GM13976 (cell line): ENCODE measurements at places on chromosomes 12 and 14.

DNA sequence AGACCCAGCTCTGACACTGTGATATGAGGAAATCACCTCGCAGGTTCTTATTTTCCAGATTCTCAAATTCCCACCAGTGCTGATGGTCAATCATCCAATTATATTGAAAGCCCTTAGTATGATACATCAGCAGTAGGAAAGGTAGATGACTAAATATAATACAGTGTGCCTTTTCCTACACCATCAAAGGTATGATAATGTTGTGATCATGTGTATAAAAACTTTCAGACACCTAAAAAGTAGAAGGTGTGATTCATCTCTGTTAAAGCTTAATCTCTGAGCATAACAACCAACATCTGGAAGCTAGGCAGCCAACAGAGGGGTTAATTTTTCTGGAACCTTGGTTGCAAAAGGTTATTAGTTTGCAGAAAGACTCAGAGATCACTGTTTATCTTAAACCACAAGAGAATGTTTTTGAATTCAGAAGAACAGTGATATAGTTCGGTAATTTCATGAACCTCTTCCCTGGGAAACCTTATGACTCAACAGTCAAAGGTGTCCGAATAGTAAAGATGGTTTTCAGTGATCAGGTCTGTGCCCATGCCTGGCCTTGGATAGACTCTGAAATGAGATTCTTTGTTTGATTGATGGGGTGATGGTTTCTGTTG, 122.5 kb downstream of the ETV6 start:
- no peak for DNase-seq

- no peak for DNase-seq
Observed at GRCh38 chr14:55133416-55133815, 4.4 kb downstream of the LGALS3 start.

DNA sequence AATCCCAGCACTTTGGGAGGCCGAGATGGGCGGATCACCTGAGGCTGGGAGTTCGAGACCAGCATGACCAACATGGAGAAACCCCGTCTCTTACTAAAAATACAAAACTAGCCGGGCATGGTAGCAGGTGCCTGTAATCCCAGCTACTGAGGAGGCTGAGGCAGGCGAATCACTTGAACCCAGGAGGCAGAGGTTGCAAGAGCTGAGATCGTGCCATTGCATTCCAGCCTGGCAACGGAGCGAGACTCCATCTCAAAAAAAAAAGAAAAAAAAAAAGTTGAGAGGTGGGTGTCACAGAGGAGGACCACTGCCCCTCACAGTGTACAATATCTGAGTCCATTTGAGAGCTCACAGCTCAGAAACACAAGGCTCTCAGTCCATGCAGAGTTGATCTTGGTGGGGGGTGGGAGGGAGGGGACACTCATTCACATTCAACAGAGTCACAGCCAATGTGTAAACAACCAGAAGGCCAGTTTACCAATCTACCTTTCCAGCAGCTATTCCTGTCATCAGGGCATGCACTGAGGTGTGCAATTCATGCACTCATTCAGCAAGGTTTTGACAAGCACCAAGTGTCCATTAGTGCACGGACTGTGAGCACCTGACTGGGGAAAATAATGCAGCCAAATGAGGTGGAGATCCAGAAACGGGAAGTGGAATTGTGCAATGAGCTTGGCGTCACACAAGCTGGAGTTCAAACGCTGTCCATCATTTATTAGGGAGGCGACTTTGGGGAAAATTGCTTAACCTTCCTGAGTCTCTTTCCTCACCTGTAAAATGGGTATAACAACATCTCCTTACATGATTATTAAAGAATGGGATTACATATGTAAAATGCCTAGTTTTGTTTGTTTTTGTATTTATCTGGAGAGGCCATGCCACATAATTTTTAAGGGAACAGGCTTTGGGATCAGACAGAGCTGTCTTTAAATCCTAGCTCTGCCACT, 4.4 kb upstream of the EIF5 start:
- no peak for DNase-seq

DNA sequence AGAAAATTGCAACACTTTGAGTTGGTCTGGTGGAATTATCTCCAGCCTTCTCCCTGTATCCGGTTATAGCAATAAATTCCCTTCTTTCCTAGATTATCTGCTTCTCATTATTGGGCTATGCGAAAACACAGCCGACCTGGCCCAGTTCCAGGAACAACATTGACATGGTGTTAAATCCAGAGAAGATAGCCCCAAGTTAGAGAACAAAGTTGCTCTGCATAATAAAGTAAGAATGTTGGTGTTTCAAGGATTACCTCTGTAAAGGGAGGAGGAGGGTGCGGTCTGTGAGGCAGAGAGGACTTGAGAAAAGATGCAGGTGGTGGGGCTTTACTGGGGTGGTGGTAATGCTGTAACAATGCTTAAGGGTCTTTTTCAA, 12.1 kb downstream of the TCL1A start:
- no peak for DNase-seq

DNA sequence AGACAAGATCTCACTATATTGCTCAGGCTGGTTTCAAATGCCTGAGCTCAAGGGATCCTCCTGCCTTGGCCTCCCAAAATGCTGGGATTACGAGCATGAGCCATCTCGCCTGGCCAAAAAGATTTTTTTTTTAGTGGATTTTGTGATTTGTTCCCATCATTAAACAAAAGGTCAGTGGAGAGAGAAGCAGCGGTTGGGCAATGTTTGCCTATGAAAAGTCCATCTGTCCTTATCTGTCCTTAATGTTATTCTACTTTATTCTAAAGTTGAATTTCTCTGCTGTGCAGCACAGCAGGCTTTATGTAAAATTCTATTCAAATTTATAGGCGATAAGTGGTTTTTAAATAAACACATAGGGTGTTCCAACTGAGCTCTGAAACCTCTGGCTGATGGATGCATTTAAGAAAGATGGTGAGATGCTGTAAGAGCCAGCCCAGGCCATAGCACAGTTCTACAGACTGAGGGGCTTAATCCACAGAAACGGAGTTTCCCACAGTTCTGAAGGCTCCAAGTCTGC, 18.8 kb downstream of the HCAR2 start:
- DNase-seq, result no peak

- DNase-seq, result peak; percentile 43
Observed at GRCh38 chr14:24051176-24051788, 527 bp upstream of the CARMIL3 start.

GRCh38 chr14:72471346-72471745, 422.6 kb downstream of the DPF3 start:
- no peak for DNase-seq

GRCh38 chr12:42568952-42569915, 20.3 kb downstream of the PRICKLE1 start:
- DNase-seq, result peak; percentile 38

DNA sequence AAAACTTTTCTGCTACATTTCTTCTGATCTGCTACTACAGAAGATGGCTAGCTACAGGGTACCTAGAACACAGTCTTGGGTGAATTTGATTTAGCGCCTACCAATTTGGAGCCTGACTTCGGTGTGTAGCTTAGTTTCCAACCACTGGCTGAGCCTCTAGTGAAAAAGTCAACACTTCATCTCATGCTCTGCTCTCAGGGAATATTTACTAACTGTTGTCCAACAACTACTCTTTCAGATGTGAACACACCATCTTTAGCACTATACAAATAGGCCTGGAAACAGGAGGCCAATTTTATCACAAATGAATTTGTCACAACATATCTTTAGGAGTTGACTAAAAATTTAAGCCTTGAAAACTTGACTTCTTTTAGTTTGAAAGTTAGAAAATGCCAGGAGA, 167.9 kb downstream of the NELL2 start:
- no peak for DNase-seq

DNA sequence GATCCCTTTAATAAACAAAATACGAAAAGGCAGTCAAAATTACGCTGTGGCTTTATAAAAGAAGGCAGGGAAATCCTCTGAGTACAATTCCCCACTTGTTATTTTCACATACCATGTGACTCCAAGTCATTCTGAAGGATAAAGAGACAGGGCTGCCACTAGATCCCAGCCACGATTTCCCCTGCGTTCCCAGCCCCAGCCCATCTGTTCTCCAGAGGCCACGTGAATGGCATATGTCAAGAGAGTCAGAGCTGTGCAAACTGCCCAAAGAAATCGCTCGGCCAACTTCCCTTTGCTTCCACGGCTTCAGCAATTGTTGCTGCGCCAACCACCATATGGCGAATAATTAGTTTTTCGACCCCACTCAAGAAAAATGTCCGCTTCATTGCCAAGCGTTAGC, 161.3 kb downstream of the C12orf42 start:
- DNase-seq, result no peak

DNA sequence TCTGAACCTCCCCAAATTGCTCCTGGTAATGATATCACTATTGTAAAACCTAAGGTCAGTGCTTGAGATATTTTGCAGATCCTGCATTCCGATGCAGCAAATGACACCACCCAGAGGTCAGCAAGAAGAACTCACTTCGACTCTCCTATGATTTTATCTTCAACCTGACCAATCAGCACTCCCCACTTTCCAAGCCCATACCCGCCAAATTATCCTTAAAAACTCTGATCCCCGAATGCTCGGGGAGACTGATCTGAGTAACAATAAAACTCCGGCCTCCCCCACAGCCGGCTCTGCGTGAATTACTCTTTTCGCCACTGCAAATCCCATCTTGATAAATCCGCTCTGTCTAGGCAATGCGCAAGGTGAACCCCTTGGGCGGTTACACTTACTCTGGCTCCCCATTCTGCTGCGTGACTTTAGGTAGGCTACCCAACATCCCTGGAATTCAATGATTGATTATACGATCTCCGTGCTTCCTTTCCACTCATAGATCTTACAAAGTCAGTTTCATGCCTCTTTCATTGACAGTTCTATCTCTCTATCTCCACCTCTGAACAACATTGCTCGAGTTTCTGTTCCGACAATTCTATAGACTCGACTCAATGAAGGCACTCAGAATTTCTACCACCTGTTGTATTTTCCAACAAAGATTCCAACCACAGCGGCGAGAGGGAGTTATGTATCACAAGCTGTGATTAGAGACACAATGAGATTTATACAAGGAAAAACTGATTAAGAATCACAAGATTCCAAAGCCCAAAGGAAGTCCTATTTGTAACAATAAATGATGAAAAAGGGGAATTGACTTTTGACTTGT, 939 bp downstream of the NPC2 start:
- no peak for DNase-seq

GRCh38 chr14:56004323-56004722, 113.9 kb upstream of the PELI2 start:
- DNase-seq, result no peak

GRCh38 chr12:47414511-47414910, 291.3 kb downstream of the RPAP3 start:
- DNase-seq, result no peak

DNA sequence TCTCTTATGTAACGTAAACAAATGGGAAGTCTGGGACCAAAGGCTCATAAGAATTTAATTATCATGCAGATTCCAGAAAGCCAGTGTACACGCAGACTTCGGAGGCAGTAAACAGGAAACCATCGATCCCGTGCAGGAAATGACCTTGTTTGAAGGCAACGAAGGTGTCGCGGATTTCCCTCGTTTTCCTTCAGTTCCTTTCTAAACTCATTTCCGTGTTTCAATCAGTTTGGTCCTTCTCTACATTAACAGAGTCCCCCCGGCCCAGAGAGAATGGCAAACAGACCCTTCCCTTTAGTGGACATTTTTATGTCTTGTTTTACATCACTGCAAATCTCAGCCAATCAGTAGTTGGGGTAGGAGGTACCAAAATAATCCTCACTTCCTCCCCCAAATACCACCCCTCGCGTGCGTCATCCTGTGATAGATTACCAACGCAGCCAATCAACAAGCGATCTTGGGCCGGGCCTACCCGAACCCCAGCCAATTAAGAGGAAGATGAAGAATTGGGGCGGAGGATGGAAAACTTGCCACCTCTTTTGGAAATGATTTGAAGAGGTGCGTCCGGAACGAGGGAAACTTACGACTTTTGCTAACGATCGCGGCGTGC, 6.1 kb upstream of the FOXJ2 start:
- DNase-seq, result peak; percentile 95

DNA sequence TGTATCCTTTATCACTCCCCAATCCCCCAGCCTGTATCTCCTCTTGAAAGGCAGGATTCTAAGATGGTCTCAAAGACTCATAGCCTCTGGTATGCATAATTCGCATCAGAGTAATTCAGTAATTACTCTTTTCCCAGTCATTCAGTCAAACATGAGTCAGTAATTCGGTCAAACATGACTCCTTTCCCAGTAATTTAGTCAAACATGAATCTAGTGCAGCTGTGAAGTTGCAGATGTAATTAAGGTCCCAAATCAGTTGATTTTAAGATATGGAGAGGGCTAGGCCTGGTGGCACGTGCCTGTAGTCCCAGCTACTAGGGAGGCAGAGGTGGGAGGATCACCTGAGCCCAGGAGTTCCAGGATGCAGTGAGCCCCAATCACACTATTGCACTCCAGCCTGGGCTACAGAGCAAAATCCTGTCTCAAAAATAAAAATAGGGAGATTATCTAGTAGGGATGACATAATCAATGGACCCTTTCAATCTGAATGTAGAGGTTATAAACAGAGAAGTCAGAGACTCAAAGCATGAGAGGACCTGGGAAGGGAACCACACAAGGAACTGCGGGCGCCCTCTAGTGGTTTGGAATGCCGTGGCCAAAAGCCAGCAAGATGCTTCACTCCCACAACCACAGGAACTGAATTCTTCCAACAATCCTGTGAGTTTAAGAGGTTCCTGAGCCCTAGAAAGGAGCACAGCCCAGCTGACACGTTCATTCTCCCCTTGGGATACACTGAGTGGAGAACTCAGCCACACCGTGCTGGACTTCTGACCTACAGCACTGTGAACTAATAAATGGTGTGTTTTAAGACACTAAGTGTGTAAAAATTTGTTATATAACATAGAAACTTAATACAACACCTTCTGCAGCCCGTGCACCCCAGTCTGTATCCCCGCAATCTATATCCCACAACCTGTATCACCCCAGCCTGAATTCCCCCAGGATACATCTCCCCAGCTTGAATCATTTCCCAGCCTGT, 14.3 kb upstream of the ARMH4 start:
- peak; percentile 63 for DNase-seq

DNA sequence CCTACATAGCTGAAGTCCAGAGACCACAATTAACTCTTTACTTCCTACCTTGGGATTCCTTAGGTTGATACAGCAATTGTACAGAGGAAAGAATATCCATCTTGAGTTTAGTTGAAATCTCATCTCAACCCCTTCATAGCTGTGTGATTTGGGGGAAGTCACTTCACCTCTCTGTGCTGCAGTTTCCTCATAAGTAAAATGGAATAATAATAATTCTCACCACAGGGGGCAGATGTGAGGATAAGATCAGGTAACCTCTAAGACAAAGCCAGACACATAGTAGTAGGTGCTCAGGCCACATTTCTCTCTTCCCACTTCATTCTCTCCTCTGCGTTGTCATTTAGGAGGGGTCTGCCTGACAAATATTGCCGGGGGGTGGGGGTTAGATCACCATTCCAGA, 6.7 kb downstream of the FOXN4 start:
- no peak for DNase-seq
